ENCODE measurements at places on chromosomes 1 and 21.

GRCh38 chr1:3113741-3114056 is 44.7 kb downstream of the PRDM16 start:
- DNase-seq: no peak

- no peak for DNase-seq
Measured at GRCh38 chr1:229430761-229431283, 3.1 kb downstream of the ACTA1 start.

GRCh38 chr1:86775395-86775794 is 71.0 kb downstream of the SH3GLB1 start:
- DNase-seq: no peak

DNA sequence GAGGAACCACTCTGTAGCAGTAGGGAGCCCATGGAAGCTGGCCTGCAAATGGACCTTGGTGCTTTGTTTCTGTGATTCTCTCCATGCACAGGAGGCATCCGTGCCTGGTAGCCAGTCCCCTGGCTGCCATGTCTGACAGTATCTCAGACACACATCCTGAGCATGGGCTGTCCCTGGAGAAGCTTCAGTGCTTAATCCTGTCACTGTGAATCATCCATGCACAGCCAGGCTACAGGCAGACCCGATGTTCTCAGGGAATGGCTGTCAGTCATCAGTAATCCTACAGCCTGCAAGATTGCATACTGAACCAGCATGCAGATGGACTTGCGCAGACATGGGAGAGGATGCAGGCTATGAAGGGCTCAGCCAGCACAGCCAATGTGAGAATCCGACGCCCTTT is 606.3 kb upstream of the PLXNA2 start:
- DNase-seq: no peak

- peak; percentile 50 for DNase-seq
Measured at GRCh38 chr21:44965251-44966022, 25.6 kb downstream of the SLX9 start.

DNA sequence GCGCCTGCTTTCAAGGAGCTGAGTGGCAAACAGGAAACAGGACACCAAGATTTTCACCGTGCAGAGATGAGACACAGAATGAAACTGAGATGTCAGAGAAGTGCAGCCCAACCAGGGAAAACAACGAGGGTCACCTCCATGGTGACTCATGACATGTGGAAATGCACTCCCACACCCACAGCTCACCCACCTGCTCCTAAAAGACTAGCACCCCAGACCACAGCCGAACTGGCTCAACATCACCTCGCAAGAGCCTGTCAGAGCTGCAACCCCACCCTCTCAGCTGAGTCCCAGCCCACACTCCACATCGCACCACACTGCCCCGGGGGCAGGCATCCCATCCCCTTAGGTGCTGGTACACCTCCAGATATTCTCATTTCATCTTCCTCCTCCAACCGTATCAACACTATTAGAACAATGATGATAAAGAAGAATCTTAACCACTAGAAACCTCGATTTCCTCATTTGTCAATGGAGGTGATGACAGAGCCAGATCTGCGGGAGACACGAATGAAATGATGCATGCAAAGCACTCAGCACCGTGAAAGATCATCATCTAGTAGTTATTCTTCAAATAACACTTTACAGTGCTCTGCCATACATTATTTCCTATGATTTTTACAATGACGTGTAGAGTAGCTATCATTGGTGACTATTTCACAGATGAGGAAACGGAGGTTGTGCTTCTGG is 103.2 kb downstream of the DMRTB1 start:
- DNase-seq: no peak

GRCh38 chr21:34938089-34938764 is 110.9 kb downstream of the RUNX1 start:
- DNase-seq: no peak

- no peak for DNase-seq
Measured at GRCh38 chr1:53111073-53111556, 31.3 kb downstream of the SLC1A7 start.

DNA sequence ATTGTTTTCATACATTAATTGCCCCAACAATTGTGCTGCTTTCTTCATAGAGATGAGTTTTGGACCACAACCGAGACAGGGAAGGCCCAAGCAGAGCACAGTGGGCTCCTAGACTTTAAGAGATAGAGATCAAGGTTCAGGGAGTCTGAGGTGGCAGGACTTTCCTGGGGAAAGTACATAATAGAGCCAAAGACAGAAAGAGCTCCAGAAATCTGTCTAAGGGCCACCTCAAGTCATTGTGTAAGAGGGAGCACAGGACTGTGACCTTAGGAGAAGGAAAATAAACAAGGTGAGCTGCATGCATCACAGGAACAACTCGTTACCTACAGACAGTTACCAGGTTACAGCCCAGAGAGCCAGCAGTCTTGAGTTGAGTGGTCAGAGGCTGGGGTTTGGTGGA is 41.3 kb upstream of the CR2 start:
- no peak for DNase-seq

GRCh38 chr1:36696261-36696940 is 213.7 kb upstream of the CSF3R start:
- peak; percentile 65 for DNase-seq

DNA sequence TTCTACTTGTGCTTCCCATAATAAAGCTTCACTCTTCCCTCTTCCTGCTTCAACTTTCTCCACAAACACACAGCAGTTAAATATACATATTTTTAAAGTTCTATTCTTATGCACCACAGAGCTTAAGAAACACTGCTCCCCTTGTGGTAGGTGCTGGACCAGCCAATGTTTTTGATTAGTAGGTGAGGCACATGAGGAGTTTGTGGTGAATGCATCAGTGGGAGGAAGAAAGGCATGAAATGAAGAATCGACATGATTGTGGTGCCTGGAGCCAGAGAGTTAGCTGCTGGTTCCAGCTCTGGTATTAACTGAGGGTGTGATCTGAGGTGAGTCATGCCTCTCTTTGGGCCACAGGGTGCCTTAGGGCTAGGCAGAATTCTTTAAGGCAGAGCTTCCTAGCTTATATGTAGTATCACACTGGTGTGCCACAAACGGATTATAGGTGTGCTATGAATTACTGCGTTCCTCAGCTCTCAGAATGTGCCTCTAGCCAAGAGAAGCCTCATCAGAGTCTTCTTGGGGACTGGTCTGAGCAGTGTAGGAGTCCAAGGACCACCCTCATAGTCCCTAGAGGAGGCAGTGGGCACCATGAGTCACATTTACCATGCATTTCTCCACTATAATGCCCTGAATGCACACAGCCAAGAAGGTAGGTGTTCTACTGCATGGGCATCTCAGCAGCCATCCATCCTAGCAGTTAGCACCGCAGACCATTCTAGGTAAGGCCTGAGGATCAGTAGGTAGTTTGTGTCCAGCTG is 97.4 kb upstream of the SGIP1 start:
- no peak for DNase-seq

GRCh38 chr1:1400576-1401456 is 1.7 kb upstream of the CCNL2 start:
- DNase-seq: no peak

DNA sequence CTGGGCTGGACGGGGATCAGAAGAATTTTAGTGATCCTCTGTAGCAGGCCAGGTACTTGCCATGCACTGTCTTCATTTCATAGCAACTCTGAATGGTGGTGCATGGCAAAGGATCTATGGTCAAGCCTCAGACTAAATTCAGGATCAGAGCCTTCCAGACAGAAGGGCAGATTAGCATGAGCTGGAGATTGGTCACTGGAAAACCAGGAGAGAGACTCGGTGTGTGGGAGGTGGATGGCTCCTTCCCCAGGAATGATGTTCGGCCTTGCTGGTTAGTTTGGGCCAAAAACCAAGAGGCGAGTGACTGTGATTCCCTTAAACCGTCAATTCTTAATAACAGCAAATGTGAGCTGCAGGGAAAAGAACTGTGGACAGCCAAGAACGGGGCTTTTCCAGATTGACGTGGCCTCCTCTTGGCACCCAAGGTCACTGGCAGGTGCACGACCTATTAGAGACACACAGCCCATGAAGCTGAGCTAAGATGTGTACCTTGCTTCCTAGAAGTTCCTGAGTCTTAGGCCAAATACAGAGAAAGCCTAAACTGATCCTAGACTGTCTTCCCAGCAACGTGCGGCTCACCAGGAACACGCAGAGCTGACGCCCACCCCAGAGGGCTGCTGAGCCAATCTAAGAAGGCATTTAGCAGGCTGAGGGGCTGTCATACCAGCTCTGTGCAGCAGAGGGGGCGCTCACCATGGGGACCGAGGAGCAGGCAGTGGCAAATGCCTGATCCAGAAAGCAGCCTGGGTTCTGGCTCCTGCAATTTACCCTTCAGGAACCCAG is 18.5 kb downstream of the ALDH4A1 start:
- DNase-seq: peak; percentile 48

DNA sequence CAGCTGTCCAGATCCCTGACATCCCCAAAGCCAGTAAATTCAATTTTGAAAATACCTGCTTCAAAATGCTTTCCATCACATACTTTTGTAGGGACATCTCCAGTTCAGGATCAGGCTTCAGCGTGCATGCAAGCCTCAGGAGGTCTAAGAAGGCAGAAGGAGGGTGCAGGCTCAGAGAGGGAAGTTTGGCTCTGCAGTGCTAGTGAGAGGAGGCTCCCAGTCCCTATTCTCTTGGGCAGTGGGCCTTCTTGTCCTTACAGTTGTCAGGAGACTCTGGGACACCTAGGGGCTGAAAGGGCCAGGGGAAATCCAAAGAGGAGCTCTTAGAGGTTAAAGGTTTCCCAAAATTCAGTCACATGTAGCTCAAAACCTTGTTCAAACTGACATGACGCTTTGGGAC is 20.1 kb downstream of the ADCY10 start:
- no peak for DNase-seq

GRCh38 chr1:27349784-27350662 is 8.2 kb downstream of the SYTL1 start:
- no peak for DNase-seq

DNA sequence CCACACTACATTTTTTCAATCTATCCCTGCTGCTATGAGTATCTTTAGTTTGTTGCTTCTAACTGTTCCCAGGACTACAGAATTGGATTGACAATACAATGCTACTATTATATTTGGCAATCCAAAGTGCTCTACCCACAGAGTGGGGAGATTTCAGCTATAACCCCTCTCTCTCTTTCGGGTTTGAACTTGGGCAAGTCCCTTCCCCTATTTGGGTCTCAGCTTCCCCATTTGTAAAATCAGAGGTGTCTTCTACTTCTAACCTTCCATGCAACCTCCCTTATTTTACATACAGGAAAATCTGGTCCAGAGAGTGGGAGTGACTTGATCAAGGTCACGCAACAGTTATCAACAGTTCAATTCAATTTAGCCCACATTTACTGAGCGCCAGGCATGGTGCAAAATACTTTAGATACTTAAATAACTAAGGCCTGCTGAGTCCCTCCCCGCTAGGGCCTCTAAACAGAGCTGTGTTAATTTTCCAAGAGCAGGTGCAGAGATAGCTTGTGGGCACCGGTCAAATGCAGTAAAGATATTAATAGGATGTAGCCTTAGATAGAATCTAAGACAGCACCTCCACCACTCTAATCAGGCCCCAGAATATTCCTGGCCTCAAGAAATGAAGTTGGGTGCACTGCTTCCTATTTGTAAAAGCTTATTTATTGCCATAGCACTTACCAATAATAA is 9.4 kb upstream of the GPX7 start:
- DNase-seq: no peak

- DNase-seq: no peak
Measured at GRCh38 chr1:199784138-199784895, 243.2 kb upstream of the NR5A2 start.

DNA sequence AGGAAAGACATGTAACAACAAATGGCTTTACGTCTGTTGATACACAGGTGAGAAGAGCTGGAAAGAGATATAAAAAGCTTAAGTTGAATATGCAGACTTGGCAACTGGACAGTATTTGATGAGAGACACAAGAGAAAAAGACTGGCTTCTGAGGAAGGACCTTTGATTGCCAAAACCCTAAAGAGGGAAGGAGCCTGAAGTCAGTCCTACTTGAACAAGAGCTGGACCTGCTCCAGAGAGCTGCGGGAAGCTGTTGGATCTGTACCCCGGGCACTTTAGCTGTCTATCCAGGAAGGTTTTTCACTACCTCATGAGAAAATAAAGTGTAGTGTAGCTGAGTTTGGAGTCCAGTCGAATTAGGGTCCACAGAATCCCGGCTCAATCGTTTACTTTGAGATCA is 25.3 kb upstream of the LRRC8B start:
- DNase-seq: no peak

DNA sequence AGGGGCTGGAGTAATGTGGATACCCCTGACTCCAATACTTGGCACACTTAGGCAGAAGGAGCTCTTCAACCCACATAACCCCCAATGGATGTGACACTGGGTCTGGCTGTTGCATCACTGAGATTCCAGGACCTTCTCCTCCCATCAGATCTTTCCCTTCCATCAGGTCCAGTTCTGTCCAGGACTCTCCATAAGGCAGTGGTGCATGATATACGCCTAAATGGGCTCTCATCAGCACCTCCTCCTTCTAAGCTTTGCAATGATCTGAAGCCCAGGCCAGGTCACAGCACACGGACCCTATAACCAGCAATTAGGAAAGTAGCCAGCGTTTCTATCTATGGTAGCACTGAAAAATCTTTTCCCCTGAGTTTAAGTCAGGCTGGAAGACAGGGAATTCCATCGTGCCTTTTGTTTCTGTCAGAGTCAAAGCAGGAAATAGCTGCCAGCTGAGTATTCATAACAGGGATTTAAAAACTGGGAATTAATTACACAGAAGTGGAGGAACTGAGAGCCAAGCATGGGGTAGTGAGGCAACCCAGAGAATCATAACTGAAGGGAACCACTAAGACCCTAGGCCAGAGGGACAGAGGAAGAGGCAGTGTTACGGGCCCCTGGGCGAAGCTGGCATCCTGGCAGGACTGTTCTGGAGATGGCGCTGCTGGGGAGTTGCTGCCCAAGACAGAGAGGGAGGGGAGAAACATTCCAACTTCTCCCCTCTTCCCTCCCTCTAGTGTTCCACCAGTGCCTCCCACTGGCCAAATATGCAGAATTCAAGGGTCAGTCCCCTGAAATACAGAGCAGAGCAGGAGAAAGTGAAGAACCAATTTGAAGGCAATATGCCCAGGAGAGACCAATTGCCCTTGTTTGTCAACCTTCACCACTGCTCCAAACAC is 37.5 kb upstream of the HOOK1 start:
- DNase-seq: no peak

DNA sequence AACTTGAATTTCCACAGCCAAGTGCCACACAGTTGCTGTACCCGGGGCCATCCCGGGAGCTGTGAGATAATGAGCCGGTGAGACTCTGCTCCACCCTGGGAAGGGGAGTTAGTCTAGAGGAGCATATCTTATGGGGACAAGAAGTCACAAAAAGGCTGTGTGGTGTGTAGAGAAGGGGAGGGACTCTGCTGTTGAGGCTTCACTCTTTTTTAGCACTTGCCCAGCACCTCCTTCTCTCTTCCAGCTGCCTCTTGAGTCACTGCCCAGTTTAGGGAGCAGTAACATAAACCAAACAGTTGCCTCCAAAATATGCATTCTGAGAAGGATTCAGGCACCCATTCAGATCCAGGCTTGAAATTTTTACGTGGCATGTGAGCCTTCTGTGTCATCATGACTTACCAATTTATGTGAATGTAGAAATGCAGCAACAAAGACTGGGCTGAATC is 744 bp upstream of the WDR26 start:
- DNase-seq: peak; percentile 27

DNA sequence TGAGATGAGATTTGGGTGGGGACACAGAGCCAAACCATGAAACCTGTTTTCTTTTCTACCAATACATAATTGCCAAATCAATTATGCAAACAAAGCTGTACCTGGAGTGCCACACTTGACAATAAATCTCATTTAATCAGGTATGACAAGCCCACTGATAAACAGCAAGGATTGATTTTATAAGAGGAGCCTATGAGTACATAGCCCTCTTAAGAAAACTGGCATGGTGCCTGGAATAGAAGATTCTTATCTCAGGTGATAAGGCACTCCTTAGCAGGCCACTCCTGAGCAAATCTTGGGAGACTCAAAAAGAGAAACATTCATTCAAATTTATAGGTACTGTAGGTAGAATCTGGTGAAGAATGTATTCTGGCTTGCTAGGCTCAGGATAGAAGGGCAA is 28.6 kb upstream of the PDE4B start:
- no peak for DNase-seq
